ENCODE measurements at places on chromosomes 2 and 18. TPM values are rescaled to one million over a fixed set of nuclear protein-coding genes. Genes with fewer than 3 reads are reported as not detected.

DNA sequence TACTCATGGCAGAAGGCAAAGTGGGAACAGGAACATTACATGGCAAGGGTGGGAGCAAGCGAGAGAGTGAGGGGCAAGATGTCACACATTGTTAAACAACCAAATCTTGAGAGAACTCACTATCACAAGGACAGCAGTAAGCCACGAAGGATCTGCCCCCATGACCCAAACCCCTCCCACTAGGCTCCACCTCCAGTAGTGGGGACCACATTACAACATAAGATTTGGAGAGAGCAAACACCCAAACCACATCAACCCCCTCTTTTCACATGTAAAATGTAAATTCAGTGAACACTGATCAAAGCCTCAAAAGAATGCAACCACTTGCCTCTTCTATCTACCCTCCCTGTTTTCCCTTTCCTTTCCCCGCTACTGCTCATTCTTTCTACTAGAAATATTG lies 43.6 kb upstream of the TNP1 start:
- no peak for DNase-seq

The DSG4 gene
- not detected for total RNA-seq

The FKBP1B gene
- total RNA-seq, result 6.6 TPM

DNA sequence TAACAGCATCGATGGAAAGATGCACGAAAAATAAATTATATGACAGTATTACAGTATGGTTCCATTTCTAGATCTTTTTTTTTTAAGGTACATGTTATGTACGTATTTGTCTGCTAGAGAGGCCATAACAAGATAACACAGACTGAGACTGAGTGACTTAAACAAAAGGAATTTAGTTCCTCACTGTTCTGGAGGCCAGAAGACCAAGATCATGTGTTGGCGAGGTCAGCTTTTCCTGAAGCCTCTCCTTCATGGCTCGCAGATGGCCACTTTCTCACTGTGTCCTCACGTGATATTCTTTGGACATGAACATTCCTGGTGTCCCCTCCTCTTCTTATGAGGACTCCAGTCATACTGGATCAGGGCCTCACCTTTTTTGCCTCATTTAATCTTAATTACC lies 177.4 kb downstream of the CAPN13 start:
- peak; percentile 23 for DNase-seq

DNA sequence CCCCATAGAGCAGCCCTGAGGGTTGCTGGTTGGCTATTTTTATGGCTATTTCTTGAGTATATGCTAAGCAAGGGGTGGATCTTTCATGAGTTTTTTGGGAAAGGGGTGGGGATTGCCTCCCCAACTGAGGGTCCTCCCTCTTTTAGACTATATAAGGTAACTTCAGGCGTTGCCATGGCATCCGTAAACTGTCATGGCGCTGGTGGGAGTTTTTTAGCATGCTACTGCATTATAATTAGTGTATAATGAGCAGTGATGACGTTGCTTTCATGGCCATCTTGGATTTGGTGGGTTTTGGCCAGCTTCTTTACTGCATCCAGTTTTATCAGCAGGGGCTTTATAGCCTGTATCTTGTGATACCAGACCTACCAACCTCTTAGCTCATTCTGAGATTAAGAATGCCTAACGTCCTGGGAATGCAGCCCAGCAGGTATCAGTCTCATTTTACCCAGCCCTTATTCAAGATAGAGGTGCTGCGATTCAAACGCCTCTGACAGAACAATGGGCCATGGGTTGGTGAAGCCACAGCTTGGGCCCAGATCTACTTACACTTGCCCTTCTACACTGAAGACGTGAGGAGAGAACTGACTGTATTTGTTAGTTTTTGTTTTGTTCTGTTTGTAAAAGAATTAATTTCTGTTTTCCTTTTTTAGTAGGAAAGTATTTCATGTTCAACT lies 53.8 kb upstream of the TMEM163 start:
- no peak for DNase-seq

DNA sequence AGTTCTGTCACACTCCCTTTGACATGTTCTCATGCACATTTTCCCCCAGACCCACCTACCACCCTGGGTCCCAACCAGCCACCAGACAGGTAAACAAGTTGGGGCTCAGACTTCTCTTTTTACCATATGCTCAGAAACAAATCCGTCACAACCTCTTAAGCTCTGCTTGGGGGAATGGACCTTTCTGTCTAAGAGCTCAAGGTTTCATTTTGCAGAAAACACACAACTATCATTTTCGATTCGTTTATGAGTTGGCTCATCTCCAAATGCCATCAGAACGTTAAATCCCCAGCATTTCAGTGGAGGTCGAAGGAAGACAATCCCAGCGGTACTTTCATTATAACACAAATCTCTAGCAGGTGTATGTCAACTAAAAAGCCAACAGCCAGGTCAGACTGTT lies 30.6 kb upstream of the NCK2 start:
- DNase-seq, result no peak

The SUPT7L gene
- 22.0 TPM for total RNA-seq

DNA sequence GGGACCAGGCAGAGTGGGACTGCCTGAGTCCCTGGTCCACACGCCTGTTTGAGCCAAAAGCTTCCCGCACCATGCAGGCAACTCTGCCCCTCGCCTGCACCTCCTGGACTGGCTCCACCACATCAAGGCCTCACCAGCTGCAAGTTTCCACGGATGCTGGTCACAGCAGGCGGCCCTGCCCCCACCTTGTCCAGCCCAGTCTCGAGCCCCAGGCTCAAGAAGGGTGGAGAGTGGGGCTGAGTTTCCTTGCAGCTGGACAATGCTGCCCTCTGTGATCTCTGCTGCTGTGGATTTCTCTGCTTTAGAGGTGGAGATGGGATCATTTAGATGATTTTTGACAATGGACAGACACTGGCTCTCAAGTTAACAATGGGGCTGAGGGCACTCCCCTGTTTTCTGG lies 74.9 kb downstream of the MTCL1 start:
- DNase-seq, result no peak

- no peak for DNase-seq
Measured at GRCh38 chr2:5908071-5908470, 215.9 kb downstream of the SOX11 start.

GRCh38 chr2:172415865-172416183 lies 11.6 kb upstream of the ITGA6 start:
- DNase-seq, result no peak

DNA sequence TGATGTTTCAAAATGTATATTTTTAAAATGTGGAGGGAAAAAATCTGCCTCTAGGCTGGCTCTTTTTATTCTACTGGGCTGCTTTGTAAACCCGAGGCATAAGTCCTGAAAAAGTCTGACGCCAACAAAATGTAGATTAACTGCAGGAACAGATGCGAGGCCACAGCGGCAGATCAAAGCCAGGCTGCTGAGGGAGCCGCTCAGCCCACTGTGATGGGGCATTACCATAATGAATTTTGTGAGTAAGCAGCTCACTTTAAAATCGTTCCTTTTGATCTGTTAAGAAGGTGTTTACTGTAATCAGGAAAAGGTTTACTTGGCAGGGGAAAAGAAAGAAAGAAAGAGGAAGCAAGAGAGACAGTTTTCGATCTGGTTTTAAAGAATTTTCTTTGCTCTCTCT lies 269.0 kb downstream of the ICOS start:
- DNase-seq, result no peak

DNA sequence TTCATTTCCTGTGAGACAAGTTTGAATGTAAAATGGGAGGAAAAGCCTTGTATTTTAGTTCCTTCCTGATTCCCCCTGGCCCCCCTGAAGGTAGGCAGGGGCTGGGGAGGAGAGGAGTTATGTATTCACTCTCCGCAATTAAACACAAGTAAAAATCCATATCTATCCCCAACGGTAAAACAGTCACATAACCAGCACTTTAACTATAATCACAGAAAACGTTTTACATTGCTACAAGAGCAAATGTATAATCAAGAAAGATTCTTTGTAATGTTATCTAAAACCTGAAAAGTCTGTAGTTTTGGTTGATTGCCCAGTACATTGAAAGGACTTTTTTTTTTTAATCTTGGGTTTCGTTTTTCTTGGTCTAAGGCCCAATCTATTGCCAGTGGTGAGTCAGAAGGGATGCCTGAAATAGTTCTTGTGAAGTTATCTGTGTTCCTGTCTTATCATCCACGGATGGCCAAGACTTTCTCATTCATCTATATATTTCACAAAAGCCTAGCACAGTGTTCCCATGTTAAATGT lies 34.5 kb upstream of the CCNYL1 start:
- peak; percentile 82 for DNase-seq

The MROH2A gene
- not detected for total RNA-seq

DNA sequence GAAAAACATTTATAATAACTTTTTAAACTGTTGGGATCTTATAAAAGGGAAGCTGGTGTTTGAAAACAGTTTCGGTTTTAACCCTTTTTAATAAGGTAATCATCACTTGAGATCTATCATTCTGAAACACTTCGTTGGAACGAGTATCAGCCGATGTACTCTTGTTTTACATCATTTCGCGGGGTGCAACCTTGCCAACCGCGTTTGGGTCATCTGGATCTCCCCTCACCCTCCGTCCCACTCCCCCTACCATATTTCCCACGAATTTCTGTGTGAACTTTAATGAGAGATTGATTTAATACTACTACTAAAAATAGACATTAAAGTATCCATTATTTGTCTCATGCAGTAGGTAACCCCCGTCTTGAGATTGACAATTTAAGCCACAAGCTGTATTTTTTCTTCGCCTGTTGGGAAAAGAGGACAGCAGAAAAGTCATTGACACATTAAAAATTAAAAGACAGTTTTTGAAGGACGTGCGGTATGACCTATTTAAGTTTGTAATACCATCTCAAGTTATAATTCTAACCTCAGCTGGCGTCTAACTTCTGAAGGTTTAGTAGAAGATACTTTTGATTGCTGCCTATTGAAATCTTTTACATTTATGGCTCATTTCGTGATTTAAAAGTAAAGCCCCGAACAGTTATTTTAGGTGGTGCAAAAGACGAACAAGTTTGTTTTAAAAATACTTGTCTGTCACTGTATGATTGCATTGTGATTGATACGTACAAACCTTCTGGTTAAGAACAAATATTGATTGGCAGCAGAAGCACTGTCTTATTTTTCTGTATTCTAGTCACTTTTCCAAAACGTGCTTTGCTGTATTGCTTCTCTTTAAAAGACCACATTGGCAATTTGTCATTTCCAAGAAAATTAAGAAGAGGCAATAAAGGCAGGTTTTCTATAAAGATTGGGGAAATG lies 1.5 kb downstream of the CREB1 start:
- peak; percentile 34 for DNase-seq

GRCh38 chr2:96233880-96234316 lies 25.3 kb upstream of the STARD7 start:
- DNase-seq, result no peak

GRCh38 chr2:2600366-2600765 lies 269.3 kb upstream of the MYT1L start:
- DNase-seq, result no peak

- peak; percentile 55 for DNase-seq
Measured at GRCh38 chr2:75574106-75574505, 13.4 kb upstream of the EVA1A start.

DNA sequence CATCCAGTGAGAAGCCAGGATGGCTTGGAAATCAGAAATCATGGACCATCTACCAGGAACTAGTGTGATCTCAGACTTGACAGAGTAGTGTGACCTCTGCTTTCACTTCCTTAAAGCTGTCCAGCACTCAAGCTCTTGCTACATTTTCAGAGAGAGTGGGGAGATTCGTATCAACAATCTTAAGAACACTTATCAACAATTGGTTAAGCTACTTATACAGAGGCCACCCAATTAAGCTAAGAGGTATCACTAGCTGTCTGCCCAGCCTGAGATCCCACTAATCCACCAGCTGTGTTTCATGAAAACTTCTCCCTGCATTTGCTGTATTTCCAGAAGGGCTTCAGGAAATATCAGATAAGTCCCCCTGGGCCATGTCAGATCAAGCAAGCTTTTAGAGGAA lies 4.2 kb downstream of the RPRM start:
- no peak for DNase-seq

DNA sequence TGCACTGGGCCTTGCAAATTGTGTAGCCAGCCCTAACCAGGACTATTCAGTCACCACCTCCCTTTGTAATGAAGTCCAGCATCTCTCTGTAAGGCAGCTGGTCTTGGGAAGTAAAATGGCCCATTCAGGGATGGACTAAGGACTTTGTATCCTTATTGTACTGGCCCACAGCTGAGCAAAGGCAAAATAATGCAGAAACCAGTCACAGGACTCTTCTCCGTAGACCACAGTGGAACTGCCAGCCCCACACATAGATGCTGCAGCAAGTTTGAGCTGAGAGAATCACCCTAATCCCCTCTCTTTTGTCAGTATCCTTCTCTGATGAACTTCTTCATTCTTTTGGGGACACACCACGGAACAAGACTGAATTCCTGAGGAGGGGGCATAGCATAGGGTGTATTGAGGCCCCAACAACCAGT lies 73.6 kb upstream of the RTN4 start:
- no peak for DNase-seq

GRCh38 chr18:22186484-22186971 lies 17.1 kb downstream of the GATA6 start:
- DNase-seq, result peak; percentile 78

- no peak for DNase-seq
Measured at GRCh38 chr18:58169472-58169871, 125.4 kb downstream of the NEDD4L start.

The GATA6 gene
- 4.6 TPM for total RNA-seq

DNA sequence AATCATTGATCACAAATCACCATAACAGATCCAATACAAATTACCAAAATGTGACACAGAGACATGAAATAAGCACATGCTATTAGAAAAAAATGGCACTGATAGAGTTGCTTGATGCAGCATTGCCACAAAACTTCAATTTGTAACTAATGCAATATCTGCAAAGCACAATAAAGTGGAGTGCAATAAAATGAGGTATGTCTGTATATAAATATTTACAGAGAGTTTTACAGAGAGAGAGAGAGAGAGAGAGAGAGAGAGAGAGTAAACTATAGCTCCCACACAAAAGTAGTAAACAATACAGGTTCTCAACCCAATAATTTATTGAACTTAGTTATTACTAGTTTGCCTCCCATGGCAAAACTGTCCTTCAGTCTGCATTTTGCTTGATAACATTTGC lies 1807.0 kb downstream of the SUCLG1 start:
- DNase-seq, result no peak

DNA sequence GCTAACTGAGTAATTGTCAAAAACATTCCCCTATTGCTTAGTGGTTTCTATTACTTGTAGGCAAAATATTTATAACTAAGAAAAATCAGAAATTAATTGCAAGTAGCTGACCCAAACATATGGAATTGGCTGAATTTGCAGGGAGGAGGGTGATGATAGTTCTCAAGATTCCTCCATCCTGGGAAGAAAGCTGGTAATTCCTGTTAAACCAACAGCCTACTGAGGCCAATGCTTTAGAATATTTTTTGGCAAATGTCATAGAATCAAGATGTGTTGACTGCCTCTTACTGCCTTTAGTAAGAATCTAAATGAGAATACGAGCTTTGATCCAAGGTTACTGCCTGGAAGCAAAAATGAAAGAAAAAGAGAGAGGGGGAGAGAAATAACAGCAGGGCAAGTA lies 120.0 kb downstream of the COL6A3 start:
- no peak for DNase-seq
